ENCODE measurements at places on chromosomes 3 and 15.
A peak's percentile ranks its signal among the peaks of the same experiment; 100 is the strongest.

DNA sequence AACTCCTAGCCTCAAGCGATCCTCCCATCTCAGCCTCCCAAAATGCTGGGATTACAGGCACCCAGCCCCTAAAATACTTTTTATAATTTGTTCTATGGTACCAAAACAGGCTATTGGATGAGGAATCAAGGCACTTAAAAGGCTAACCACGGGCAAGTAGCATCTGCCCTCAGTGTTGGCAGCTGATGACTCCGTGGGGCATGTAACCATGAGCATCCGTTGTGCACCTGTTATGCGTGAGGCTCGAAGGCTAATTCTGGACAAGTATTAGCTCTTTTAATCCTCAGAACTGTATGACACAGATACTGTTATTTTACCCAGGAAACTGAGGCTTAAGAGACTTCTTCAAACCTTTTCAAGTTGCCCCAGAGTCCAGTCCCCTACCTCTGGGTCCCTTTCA is 10.2 kb downstream of the WDR73 start:
- no peak for DNase-seq

- no peak for DNase-seq
Observed at GRCh38 chr3:73475717-73476116, 149.0 kb downstream of the PDZRN3 start.

DNA sequence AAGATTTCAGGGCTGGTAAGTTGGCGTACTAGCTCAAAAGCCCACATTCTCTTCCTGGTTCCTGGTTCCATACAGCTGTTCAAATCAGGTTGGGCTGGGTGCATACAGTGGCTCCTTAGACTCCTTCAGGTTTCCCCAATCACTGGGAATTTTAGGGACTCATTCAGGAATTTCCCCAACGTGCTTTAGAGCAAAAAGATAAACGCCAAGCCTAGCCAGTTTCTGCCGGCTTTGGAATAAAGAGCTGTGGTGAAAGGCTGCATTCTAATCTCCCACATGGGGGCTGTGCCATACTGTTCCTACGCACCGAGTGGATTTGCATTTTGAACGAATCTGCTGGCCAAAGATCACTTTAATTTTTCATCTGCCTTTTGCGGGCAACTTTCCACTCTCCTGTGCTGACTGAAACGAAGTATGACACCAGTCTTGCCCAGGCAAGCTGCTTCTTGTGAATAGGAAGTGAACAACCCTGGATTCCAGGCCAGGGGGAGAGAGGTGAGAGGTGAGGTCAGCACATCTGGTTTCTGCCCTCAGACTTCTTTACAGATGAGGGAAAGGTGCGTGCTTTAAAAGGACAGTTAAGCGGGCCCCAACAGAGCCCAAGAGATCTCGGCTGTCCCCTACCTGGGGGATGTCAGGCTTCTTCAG is 184.2 kb upstream of the PDZRN3 start:
- no peak for DNase-seq

DNA sequence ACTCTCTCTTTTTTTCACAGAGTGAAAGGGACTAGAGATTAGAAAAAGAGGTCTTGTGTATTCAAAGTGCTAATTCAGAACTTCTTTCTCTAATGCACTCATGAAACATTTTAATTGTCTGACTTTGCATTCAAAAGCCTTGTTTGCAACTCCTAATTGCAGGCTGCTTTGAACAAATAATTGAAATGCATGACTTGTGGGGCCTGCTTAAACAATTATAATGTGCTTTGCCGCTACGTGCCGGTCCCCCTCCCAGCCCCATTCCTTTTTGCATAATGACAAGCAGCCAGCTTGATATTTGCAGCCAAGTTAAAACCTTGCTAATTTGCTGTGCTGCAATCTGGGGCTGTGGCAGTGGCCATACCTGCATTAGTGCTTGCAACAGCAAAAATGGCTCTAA is 114.5 kb downstream of the FOXB1 start:
- no peak for DNase-seq

GRCh38 chr3:94184781-94185180 is 121.9 kb downstream of the NSUN3 start:
- no peak for DNase-seq

- DNase-seq: peak; percentile 14
Observed at GRCh38 chr3:72738752-72739530, 109.3 kb downstream of the SHQ1 start.

DNA sequence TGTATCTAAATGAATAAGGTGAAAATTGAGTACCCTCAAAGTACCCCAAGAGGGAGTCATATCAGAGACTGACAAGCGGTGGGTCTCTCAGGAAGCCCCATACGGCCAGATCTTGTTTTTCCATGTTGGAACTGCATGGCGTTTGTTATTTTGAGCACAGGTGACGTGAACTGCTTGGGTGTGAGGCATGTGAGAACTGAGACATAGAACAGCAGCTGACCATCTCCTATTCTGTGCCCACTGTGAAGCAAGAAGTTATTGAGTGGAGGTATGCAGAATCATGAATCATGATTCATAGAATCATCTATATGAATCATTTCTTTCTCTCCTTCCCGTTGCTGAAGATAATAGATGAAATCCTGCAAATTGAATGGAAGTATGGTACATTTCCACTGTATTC is 4.6 kb downstream of the VPS8 start:
- DNase-seq: no peak

- DNase-seq: no peak
Observed at GRCh38 chr15:69074001-69074842, 59.7 kb downstream of the NOX5 start.

DNA sequence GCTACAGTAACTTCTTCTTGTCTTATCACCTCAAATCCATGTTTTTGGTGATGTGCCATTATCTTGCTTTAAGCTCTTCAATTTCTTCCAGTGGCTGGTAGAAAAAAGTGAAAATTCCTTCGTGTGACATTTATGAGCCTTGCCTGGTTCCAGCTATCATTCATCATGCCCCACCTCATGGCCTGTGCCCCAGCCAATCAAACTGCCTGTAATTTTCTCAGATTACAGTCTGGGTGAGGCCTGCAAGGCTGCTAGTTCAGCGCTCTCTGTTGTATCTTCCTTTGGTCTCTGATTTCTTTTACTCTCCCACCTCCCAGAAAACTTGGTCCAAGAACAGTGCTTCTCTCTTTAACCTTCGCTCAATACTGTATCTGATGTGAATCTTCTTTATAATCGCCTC is 249.3 kb upstream of the ZNF717 start:
- DNase-seq: no peak

DNA sequence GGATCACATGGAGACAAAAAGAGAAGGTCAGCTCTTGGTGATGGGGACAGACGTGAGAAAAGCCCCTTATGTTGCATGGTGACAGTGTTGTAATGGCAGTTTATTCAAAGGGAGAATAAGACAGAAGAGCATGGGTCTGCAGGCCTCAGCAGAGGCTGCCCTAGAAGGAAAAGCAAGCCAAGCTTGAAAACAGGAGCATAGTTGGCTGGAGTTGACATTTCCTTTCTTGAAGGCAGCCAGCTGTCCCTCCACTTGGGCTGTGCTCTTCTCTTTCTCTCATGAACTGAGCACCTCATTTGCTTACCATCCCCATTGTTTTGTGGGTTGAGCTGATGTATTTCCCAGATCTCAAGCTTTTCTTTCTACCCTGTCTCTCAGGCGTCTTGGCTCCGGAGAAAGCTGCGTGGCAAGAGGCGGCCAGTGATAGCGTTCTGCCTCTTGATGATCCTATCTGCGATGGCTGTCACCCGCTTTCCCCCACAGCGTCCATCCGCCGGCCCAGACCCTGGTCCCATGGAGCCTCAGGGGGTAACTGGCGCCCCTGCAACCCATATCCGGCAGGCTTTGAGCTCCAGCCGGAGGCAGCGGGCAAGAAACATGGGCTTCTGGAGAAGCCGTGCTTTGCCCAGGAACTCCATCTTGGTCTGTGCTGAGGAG is 52.9 kb downstream of the GASK1A start:
- no peak for DNase-seq

DNA sequence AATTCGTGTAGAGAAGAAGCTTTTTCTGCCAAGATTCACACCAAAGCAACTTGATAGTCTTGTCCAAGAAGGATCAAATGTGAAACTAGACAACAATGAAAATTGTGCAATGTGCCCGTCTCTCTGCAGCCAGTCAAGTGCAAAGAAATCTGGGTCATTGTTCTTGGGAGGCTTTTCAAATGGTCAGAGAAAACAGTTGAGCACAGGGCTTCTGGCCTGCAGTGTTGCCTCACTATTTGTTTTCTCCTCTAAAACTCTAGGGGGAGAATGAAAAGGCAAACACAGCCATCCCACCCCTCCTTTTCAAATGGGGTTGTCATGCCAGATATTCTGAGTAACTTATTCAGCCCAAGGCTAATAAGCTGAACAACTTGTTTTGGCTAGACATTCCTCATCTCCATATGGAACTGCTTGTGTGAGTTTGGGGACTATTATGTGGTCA is 417.6 kb upstream of the CDIN1 start:
- DNase-seq: no peak

- DNase-seq: no peak
Observed at GRCh38 chr3:168077091-168077490, 18.6 kb downstream of the GOLIM4 start.

- no peak for DNase-seq
Observed at GRCh38 chr3:107524326-107524840, 1.6 kb downstream of the BBX start.

GRCh38 chr15:40255033-40255432 is 16.2 kb downstream of the PAK6 start:
- no peak for DNase-seq

GRCh38 chr15:58666957-58667356 is 82.5 kb downstream of the ADAM10 start:
- DNase-seq: no peak

- DNase-seq: no peak
Observed at GRCh38 chr3:160637086-160637485, 39.9 kb upstream of the ARL14 start.

DNA sequence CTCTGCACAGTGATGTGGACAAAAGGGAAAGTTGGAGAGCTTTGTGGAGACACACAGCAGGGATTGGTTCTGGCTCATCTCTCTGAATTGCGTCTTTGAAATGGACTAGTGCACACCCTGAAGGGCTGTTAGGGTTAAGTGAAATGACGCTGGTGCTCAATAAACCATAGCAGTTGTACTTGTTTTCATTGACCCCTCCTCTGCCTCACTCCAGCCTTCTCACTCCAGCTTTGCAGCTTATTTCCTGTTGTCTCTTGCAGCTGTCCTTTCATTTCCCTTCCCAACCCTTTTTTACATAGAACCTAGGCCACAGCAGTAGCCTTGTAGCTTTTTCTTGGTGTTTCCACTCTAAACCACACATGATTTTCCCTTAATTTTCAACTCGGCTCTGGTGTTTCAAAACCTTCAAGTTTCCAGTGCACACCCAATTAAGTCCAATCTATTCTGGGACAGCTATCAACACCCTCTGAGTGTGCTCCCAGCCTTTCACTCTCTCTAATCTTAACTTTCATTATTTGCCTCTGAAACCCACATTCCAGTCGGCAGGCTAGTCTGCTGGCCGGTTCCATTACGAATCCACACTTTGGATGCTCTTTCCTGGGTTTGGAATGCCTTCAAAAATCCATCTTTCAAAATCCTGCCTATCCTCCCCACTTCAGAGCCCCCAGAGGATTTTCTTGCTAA is 6.4 kb downstream of the C3orf52 start:
- DNase-seq: no peak

DNA sequence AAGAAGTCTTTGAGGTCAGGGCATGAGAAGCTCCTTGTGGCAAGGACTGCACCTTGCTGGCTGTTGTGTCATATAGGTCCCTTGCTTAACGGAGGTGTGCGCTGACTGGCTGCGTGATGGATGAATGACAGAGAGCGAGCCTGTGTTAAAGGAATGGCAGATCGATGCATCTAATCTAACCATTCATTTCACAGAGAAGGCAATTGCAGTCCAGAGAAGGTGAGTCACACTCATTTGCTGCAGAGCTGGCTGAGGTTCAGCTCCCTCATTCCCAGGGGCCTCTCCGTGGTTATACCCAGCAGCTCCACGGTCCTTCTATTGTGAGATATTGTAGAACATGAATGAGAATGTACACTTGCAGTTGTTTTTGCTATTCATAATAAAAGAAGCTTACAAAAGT is 289.3 kb downstream of the EPHB1 start:
- DNase-seq: no peak

DNA sequence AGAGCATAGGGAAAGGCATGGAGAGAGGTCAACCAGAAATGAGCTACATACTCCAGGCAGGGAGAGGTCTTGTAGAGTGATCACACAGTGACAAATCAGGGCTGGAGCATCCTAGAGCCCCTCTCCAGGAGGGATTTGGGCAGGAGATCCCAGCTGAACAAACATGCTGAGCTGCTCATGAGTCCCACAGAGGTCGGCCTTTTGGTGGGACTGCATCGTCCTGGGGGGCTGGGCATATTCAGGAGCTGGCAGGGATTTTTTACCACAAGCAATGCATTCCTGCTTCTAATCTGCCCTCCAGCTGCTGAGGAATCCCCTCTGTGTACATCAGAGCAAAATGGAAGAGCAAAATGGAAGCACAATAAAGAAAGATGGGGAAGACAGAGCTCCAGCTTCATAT is 94.9 kb downstream of the NTRK3 start:
- DNase-seq: no peak

DNA sequence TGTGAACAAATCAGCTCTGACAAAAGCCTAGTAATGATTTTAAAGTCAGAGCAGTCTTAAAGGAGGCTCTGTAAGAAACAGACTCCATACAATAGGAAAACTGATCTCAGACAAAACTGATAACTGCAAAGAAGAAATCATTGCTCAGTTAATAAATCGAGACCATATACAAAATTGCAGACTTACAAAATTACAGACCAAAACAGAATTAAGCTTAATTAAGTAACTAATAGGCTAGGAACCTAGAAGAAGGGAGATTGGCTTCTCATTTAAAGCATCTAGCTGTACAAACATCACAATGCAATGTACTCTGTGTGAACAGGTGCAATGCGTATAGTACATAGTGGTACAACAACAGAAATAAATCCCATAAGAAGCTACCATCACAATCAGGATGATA is 46.3 kb downstream of the ZBTB20 start:
- no peak for DNase-seq

GRCh38 chr15:31801152-31801551 is 229.2 kb upstream of the CHRNA7 start:
- DNase-seq: peak; percentile 19

- no peak for DNase-seq
Observed at GRCh38 chr3:189726277-189726676, 95.1 kb downstream of the TP63 start.

DNA sequence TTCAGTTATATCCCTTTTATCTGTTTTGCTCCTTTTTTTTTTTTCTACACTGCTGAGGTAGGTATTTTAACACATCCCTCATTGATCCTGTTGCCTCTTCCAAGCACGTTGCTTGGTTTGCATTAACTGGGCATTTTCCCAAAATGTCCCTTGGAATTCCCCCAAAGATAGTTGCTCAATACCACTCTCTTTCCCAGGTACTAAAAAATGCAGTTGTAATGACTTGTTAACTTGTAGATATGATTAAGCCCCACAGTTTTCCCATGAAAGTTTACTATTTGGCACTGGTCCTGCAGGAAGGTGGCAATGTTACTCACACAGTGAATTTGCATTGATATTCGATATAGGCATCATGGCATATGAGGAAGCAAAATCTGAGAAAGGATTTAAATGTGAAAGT is 67.1 kb downstream of the GRM7 start:
- DNase-seq: no peak

- DNase-seq: peak; percentile 14
Observed at GRCh38 chr3:194003114-194004057, 132.6 kb upstream of the HES1 start.

- no peak for DNase-seq
Observed at GRCh38 chr15:74326746-74327145, 40.7 kb downstream of the CYP11A1 start.

Data from anterior cingulate cortex (tissue), 58 donors.